NCI-H2081 (cell line): ENCODE measurements at places on chromosomes 12 and 14.
A peak's percentile ranks its signal among the peaks of the same experiment; 100 is the strongest.

DNA sequence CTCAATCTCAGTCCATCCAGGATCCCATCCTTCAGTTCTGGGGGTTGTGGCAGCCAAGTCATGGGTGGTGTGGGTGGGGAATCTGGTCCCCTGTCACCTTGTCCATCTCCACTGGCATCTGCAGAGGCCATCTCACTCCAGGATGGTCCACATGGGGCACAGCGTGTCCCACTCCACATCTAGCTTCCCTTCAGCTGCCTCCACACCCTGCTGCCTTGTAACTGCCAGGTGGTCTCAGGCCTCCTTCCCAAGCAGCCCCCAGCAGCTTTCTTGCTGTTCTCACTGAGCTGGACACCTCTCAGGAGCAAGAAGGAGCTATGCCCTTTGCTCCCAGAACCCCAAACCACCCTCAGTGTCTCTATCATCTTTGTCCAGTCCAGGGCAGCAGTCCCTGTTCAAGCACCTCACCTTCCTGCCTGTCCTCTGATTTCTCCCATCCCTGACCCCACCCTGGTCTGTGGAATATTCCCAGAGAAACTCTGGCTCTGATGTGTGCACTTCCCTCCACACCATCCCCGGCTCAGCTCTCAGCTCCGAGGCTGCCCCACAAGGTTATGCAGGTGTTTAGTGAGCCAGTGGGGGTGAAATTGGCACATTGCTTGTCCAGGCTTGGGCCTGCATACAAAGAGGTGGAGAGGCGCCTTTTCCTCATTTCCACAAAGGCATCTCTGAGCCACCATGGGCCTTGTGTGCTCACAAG, 13.7 kb upstream of the DYNC1H1 start:
- no peak for DNase-seq

DNA sequence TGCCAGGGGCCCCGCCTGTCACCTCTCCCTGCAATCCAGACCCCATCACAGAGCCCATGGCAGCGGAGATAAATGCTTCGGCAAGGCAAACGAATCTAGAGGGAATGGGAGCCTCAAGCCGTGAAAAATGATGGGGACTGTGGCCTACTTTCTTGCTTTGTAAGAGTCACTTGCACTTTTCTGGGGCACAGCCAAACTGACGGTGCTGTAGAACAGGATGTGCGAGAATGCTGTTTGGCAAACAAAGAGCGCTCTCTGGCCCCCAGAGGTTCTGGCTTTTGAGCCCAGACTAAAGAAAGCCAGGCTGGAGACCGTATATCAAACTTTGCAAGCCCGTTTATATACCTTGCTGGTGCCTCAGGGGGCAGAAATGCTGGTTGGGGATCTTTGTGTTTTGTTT, 108.7 kb downstream of the CACNA1C start:
- DNase-seq, result no peak

- DNase-seq, result no peak
Observed at GRCh38 chr12:115074617-115075016, 390.6 kb upstream of the TBX3 start.

DNA sequence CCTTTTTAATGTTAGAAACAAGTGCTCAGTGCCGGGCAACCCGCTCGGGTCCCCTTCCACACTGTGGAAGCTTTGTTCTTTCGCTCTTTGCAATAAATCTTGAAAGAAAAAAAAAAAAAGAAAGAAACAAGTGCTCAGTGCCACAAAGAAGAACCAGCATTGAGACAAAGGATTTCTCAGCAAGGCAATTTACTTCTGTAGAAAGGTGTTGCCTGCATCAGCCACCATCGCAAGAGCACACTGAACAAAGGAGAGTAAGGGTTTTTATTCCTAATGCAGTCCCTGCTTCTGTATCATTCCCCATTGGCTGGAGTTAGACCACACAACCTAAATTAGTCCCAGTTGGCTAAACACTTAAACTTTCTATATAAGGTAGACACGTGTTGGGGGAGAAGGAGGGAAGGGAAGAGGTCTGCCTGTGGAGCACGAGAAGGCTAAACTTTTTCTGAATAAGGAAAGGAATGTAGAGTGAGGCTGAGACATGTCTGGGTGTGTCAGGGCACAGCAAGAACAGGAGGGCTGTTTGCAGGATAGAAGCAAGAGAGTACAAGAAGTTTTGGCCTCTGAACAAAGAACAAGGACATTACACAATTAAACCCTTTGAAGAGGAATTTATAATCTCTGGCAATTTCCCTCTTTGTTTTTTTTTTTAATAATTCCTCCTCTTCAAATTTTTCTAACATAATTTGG, 21.4 kb downstream of the KLRF2 start:
- DNase-seq, result no peak

DNA sequence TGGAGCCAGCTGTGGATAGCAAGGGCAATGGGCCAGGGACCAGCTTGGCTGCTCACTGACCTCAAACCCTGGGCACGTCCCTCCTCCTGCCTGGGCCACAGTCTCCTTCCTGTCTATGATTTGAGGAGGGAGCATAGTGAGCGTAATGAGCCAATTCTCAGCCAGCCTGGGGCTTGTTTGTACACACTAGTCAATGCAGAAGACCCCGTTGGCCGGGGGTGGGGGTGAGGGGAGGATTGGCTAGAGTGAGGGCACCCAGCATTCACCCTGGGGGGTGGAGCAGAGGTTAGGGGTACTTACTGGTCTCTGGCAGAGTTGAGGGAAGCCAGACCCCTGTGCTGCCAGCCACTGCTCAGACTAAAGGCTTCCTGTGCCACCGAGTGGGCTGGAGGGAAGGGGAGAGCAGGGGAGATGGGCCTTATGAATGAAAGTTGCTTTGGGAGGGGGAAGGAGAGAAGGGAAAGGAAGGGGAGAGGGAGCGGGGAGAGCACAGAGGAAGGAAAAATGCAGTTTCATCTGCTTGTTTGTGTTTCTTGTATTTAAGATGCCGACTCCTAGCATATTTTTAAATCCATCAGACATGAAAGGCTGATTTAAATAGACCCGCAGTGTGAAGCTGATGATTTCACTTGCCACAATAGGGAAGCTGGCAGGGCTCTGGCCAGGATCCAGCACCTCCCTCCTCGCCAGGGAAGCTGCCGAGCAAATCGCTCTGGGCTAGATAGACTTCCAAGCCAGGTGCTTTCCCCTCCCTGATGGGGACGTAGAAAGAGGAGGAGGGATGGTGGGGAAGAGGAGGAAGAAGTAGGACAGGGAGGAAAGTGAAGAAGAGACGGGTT, 114.0 kb downstream of the PRMT8 start:
- peak; percentile 95 for DNase-seq

GRCh38 chr14:64508215-64508776, 3.7 kb downstream of the ZBTB1 start:
- DNase-seq, result no peak

DNA sequence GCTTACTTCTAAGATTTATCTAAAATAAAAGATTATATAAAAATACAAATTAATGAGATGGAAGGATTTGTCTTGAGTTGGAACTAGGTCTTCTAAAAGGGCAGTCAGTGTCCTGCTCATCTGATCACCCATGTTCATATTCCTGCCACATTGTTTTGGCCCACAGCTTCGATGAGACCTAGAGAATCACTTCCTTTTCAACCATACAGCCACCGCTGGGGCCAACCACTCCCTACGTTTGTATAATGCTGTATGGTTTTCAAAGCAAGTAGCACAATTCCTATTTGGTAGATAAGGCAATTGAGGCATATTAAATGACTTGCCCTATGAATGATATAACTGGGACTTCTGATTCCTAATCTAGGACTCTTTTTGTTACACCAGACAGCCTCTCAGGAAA, 249.4 kb downstream of the ZFP36L1 start:
- no peak for DNase-seq

- peak; percentile 50 for DNase-seq
Observed at GRCh38 chr12:98725476-98726247, 80.6 kb downstream of the APAF1 start.

GRCh38 chr14:94424371-94424770, 28.2 kb downstream of the SERPINA11 start:
- DNase-seq, result no peak

GRCh38 chr14:65631040-65631439, 218.5 kb downstream of the FUT8 start:
- peak; percentile 28 for DNase-seq

DNA sequence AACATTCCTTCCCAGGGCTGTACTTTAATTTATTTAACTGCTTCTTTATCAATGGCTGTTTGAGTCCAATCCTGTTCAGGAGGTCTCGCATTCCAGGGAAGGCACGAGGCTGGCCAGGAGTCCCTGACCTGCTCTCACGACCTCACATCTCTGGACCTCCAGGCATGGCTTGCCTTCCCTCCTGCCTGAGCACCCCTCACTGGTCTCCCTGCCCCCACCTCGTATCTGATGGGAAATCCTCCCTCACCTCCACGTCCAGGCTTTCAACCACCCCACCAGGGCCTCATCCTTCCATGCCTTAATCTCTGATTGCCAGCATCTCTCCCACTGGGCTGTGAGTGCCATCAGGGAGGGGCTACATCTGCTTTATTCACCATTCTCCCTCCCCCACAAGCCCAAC, 29.0 kb downstream of the PRKAB1 start:
- DNase-seq, result no peak

DNA sequence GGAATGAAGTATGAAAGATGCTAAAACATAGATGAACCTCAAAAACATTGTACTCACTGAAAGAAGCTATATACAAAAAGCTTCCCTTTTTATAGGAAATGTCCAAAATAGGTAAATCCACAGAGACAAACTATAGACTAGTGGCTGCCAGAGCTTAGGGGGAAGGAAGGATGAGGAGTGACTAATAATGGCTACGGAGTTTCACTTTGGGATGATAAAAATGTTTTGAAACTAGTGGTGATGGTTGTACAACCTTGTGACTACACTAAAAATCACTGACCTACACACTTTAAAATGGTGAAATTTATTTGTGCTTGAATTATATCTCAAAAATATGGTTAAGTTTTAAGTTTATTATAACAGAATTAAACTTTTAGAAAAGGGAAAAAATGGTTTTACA, 37.1 kb upstream of the AMN1 start:
- DNase-seq, result no peak

- DNase-seq, result peak; percentile 3
Observed at GRCh38 chr12:94898388-94898787, 105.1 kb downstream of the NDUFA12 start.

DNA sequence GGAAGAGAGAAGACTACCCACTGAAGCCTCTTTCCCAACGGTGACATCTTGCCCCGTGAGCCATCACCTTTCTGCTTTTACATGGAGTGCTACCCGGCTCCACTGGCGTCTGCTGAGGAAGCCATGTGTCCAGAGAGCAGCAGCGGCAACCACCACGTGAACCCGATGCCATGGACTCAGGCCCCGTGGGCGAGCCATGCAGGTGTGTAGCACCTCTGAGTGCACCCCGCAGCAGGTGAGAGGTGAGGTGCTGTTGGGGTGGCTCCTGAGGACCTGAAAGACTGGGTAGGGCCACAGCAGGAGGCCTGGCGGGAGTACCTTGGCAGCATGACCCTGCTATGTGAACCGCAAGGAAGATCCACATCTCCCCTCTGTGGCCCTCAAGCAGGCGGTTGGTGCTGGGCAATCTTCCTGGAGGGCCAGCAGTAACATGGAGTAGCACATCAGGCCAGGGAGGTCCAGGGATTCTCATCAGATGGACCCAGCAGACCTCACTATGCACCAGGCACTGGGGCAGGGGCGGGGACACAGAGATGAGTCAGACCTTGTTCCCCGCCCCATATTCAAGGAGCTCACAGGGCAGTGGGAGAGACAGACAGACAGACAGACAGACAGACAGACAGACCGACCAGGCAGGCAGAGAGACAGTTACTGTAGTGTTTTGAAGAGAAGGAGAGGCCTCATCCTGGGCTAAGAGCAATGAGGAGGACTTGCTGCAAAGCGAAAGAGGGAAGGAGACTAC, 129.6 kb downstream of the PAPOLA start:
- no peak for DNase-seq

- no peak for DNase-seq
Observed at GRCh38 chr12:100528471-100529127, 44.9 kb upstream of the GAS2L3 start.

DNA sequence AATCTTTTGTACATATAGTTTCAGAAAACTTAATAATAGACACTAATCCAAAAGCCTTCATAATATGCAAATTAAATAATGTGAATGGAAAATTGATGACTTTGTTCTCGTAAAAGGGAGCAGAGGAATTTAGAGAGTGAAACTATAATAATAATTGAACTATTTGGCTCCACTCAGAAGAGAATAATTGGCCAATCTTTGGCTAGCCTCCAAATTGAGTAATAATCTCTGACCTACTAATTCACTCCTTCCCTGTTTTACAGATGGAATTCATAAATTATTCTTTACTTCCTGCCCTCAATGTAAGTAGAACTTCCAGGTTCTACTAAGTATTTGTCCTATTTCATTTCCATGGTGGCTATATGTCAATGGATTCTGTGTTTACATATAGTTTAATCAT, 15.8 kb downstream of the TRIM9 start:
- DNase-seq, result no peak

DNA sequence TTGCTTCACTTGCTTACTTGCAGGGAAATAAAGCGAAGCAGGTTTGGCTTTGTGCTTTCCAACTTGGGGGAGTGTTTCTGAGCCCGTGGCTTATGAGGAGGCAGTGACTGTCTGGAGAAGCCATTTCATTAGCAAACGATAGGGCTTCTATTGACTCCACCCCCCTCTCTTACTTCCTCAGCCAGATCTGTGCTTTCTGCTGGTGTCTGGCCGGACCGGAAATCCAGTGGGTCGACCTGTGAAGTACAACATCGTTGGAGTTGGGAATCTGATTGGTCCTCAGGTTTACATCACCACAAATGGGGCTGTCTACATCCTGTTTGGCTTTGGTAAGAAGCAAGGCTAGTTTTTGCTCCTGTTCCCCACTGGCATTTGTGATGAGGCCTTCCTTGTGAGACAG, 22.3 kb downstream of the FAM234B start:
- DNase-seq, result no peak

- no peak for DNase-seq
Observed at GRCh38 chr14:61296151-61296550, 15.0 kb upstream of the TMEM30B start.

- no peak for DNase-seq
Observed at GRCh38 chr12:95520816-95521215, 30.5 kb downstream of the USP44 start.

DNA sequence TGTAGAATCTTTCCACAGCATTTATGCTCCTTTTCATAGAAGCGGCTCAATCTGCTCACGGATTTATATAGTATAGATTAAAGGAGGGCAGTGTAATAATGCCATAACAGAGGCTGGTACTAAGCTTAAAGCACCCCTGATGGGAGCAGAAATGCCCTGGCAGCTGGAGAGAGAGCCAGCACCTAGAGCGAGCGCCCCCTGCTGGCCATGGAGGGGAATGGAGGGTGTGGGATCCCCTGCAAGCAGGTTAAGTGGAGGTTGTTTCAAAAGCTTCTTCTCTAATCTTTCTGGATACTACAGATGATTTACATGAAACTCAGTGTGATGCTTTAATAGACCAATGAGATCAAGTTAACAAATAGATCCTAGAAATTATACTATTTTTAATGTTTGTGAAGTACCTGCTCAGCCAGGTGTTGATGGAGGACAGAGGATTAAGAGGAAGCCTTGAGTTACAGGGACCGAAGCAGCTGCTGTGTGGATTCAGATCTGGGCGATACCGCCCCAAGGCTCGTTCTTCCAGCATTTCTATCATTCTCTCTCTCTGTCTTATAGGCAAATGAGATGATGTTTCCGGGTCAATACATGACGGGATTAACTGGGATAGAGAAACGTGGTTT, 1519.3 kb upstream of the TMEM132C start:
- DNase-seq, result peak; percentile 33
